Caudate nucleus (tissue), 63 donors: ENCODE measurements at places on chromosomes 16 and 17.

- DNase-seq = no peak
Measured at GRCh38 chr17:68778726-68779125, 176.5 kb downstream of the ABCA8 start.

- DNase-seq = no peak
Measured at GRCh38 chr17:20988896-20989295, 53.9 kb downstream of the USP22 start.

DNA sequence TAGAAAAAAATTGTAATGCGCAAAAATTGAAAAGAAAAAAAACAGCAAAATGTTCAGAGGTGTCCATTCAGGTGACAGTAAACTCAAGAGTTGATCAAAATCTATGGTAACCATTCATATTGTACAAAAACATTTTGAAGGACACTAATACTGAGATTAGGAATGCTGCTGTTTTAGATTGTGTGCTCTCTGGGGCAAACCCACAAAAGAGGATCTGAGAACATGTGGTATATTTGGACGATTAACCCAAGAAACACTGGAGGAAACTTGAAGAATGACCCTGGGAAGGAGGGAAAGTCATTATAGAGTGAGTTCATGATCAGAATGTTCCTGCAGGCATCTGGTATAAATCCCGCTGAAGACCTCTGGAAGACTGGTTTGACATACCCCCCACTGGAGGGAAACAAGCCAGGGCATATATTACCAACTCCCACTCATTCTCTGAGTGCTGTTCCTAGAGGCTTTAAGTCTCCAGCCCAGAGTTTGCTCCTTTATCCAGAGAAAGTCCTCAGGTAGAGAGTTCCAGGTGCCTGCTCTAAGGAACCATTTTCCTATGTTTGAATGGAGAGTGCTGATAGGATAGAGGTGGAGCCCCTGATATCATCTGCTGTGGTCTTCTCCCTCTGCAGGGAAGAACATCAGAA is 1.2 kb downstream of the KRTAP4-2 start:
- DNase-seq = no peak

GRCh38 chr16:23268561-23268960 is 33.5 kb upstream of the SCNN1B start:
- no peak for DNase-seq

- no peak for DNase-seq
Measured at GRCh38 chr17:32311028-32311536, 30.9 kb downstream of the C17orf75 start.

DNA sequence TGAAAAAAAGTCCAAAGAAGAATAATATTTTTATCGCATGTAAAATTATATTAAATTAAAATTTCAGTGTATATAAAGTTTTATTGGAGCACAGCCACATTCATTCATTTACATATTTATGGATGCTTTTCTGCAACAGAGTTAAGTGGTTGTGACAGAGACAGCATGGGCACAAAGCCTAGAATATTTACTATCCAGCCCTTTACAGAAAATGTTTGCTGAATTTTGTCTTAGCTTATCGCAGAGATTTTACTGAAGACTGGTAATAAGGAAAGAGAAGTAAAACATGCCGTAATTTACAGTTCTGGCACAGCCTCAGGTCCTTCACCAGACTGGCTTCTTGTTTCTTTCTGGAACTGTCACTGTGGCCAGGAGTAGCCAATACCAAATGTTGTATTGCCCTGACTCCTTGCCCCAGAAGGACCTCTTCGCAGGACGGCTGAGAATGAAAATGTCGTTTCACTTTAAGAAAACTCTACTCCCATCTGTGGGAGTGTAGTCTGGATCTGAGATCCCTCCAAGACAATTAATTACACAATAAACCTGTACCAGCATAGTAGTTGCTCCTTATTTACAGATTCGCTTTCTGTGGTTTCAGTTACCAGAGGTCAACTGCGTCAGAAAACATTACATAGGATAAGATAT is 94.9 kb upstream of the GOT2 start:
- no peak for DNase-seq

DNA sequence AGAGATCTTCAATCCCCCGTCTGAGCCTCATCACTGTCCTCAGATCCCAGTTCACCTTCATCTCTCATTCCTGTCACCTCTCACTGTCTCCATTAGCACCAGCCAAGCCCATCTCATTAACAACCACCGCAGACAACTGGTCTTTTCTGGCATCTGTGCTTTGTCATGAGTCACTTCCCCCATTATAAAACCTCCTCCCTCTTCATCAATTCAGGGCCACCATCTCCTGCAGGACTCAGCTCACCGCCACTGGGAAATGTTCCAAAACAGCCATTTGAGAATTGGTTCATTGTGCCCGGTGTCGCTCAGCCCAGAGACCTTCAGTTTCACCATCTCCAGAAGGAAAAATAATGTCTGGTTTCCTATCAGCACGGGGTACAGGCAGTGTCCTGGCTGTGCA is 56.9 kb upstream of the TEKT3 start:
- DNase-seq = no peak

DNA sequence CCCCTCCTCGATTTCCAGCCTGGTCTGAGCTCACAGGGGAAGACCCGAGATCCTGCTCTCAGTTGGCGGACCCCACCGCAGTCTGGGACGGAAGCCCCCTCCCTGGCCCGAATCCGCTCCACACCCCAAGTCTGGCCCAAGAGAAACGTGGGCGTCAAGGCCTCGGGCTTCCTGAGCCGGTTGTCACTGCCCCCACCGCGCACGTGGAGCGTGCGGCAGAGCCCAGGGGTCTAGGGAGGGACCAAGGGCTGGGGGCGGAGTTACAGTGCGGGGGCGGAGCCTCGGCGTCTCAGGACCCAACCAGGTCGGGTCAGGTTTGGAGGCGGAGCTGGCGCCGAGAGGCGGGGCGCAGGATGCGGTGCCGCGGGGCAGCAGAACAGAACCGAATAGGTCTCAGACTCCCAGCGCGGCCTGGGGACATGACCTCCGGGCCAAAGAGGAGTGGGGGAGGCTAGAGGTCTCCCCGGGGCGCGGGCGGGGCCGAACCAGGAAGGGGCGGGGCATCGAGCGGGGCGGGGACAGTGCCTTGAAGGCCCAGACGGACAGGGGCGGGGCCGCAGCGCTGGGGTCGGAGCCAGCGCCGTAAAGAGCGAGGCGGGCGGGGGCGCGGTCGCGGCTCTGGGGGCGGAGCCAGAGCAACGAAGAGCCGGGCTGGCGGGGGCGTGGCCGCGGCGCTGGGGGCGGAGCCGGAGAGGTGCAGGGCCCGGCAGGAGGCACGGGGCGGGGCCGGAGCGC is 431 bp upstream of the ZFPM1 start:
- peak; percentile 91 for DNase-seq

- DNase-seq = no peak
Measured at GRCh38 chr17:34665150-34665806, 85.9 kb downstream of the TMEM132E start.

DNA sequence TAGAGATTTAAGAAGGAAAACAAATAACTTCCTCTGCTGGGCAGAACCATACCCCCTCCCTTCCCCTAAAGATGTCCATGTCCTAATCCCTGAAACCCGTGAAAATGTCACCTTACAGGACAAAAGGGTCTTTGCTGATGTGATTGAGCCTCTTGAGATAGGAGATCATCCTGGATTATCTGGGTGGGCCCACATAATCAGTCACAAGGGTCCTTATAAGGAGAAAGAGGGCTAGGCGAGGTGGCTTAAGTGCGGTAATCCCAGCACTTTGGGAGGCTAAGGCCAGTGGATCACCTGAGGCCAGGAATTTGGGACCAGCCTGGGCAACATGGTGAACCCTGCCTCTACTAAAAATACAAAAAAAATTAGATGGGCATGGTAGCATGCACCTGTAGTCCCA is 12.0 kb upstream of the SLC39A11 start:
- DNase-seq = no peak

GRCh38 chr17:38706505-38707216 is 1.6 kb downstream of the MLLT6 start:
- DNase-seq = no peak

DNA sequence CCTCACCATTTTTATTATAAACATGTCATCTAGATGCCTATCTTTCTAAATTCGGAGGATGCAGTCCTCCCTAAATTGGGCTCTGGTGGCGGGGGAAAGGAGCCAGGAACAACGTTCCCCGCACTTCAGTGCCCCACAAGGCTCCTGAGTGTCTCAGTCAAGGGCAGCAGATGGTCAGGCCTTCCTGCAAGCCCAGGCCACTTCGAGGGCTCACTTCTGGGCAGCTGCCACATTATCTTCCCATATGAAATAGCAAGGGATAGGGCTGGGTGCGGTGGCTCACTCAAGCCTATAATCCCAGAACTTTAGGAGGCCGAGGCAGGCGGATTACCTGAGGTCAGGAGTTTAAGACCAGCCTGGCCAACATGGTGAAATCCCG is 32.3 kb downstream of the FBXO31 start:
- DNase-seq = no peak

GRCh38 chr17:74392848-74393247 is 25.5 kb downstream of the GPR142 start:
- DNase-seq = no peak

GRCh38 chr17:45293413-45294211 is 23.2 kb downstream of the MAP3K14 start:
- peak; percentile 14 for DNase-seq

DNA sequence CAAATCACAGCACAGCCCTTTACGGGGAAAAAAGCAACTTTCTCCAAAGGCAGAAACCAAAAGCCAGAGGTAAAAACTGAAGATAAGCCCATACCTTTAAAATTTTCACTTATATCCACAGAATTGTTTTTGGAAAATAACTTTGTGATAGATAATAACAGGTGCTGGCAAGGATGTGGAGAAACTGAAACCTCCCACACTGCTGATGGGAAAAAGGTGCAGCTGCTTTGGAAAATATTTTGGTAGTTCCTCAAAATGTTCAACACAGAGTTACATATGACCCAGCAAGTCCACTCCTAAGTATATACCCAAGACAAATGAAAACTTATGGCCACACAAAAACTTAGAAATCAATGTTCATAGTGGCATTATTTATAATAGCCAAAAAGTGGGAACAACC is 12.2 kb downstream of the EFTUD2 start:
- DNase-seq = no peak

GRCh38 chr17:79455636-79456035 is 155.2 kb downstream of the RBFOX3 start:
- no peak for DNase-seq

GRCh38 chr16:57191056-57191571 is 5.0 kb downstream of the RSPRY1 start:
- DNase-seq = no peak

GRCh38 chr17:51481370-51481769 is 221.0 kb downstream of the UTP18 start:
- no peak for DNase-seq

- no peak for DNase-seq
Measured at GRCh38 chr16:85151603-85152413, 39.5 kb upstream of the CIBAR2 start.

DNA sequence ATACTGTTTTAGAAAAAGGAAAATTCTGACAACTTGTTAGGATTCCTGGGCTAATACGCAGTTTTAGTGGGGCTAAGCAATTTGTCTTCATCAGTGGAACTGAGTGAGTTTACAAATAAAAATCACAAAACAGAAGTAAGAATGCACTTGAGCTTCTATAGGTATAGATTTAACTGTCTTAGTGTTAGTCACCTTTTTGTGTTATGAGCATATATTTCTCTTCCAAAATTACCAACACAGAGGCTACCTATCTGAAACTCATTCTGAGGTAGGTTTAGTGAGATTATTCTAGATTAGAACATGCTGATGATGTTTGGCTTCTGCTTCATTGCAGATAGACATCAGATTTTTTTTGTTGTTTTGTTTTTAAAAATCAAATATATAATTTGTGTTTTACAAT is 23.2 kb downstream of the METTL9 start:
- DNase-seq = no peak

DNA sequence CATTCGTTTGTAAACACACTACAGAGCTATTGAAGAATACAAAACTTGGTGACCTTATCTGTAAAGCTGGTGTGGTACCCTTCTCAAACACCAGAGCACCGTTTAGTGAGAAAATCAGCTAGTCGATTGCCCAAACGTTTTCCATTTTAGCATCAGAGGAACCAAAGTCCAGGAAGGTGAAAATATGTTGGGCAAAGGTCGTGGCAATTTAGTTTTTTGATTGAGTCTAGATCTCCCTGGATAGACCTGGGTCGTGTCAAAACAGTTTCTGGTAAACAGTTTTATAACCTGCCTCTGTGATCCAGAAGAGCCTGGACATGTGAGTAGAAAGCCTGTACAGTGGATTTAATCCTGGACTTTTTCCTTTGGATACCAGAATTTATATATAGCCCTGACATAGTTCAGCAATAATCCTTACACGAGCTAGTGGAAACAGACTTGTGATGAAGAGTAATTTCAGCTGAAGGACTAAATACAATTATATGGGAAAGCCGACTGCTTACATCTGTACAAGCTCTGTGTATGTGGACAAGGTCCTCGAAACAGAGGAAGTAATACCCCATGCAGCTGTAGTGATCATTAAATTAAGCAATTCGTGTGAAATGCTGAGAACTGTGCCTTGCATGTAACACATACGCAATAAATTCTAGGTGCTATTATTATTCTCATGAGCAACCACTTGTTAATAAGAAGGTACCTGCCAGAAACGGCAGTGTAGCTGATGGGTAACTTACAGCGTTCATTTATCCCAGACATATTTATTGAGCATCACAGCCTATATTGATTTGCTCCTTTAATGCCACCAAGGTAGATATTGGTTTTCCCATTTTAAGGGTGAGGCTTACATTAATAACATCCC is 72.5 kb downstream of the MAP2K6 start:
- DNase-seq = no peak

DNA sequence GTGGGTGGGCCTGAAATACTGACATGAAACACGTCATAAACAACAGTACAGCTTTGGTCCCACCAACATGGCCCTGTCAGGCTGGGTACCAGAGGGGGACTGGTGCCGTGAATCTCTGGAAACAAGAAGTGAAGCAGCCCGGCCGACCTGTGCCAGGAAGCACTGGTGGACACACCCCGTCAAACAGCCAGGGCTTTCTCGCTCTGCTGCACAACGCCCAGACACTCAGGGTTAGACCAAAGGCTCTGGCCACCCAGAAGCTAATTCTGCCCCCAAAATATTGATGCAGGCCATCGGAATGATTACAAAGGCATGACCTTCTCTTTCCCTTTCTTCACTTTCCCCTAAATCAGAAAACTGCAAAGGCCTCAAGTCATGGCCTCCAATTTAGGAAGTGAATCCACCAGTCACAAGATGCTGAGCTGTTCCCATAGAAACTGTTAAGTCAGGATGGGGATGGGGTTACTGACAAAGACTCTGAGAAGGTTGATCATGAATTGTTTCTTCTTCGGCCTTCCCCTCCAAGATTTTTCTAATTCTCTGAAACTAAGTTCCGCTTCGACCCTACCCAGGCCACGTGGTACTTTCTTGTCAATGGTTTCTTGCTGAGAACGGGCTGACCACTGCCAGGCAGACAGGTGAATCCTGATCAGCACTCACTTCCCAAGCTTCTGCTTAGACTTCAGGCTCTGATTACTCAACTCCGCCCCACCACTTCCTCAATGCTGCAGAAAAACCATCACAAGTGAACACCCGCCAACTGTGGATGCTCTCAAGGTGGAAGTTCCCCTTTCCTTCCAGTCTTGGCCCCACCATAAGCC is 6.7 kb downstream of the PITPNA start:
- DNase-seq = no peak

GRCh38 chr16:17211797-17212196 is 259.0 kb downstream of the XYLT1 start:
- no peak for DNase-seq

- no peak for DNase-seq
Measured at GRCh38 chr17:71247441-71248015, 873.3 kb upstream of the SOX9 start.

- no peak for DNase-seq
Measured at GRCh38 chr16:55871411-55872038, 3.6 kb downstream of the CES5A start.
